CD8-positive, alpha-beta memory T cell (primary cell): ENCODE measurements at places on chromosomes 11 and 22.

DNA sequence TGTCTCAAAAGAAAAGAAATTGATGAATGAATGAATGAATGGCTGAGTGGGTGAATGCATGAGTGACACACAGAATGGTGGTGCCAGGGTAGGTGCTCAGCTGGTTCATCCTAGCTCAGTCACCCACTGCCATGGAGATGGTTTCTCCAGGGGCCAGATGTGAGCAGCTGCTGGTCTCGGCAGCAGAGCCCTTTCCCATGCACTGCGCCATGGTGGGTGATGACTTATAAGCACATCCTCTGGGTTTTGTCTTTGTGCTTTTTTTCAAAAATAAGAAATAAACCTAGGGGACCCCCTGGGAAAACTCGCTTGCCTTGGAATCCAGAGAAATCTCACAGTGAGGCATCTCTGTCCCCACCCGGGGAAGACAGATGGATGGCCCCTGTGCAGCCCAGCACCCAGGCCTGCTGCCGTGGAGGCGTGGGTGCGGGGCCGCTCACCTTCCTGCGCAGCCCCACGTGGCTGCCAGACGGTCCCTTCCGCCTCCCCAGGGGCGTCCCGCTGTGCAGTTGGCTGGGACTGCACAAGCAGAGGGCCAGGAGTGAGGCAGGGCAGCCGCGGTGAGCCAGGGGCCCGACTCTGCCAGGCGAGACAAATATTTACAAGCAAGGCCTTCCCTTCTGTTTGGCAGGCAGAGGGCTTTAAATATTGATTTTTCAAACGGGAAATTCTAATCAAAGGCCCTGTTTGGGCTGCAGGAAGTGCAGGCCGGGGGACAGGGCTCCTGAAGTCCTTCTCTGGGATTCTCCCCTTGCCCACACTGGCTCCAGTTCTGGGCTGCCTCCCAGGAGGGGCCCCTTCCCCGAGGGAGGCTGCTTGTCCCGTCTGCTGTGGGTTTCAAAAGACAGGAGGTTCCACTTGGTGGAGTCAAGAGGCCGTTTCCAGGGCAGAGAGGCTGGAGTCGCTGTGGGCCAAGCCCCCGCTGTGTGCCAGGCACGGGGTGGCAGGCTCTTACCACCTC lies 24.3 kb downstream of the MPPED1 start:
- H3K27ac ChIP-seq: no peak overlapping the region
- no peak overlapping the region for H3K4me3 ChIP-seq
- no peak for DNase-seq
- no peaks in the 10 kb centered on the region for H3K36me3 ChIP-seq

DNA sequence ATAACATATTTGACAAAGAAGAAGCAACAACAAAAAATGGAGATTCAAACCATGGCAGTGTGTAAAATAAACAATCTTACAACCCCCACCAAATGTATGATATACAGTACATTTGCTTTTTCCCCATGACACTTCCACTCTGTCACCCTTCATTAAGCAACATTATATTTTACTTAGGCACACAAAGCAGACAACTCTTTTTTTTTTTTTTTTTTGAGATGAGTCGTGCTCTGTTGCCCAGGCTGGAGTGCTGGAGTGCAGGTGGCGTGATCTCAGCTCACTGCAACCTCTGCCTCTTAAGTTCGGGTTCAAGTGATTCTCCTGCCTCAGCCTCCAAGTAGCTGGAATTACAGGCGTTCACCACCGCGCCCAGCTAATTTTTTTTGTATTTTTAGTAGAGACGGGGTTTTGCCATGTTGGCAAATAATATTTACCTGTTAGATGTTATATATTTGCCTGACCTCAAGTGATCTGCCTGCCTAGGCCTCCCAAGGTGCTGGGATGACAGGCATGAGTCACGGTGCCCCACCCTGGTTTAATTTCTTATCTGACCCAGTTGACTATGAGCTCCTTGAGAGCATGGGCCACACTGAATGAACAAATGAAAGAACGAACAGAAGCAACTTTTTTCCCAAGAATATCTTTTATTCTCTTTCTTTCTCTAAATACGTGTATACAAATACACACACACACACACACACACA lies 5.5 kb upstream of the PCF11 start:
- H3K4me1 ChIP-seq: no peaks in the 10 kb centered on the region
- no peak overlapping the region for H3K4me3 ChIP-seq
- no peak for DNase-seq
- peak overlapping the region; percentile 7 for H3K27ac ChIP-seq

DNA sequence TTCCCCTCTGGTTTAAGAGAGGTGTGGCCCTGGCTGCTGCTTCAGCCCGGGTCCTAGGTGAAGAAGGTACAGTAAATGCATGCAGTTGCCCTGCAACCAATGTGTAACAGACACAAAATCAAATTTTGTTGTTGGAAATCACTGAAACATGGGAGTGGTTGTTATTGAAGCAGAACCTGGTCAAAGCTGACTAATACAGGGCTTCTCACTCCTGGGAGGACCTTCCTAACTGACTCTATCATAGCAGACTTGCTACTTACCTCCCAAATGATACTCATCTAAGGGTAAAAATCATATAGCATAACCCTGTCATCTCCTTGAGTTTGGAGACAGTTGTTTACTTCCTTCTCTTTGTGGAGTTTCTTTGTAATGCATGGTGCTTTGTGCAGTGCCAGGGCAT lies 52.6 kb downstream of the SLC1A2 start:
- no peaks in the 10 kb centered on the region for H3K27me3 ChIP-seq
- no peak overlapping the region for H3K27ac ChIP-seq
- no peaks in the 10 kb centered on the region for H3K4me1 ChIP-seq
- DNase-seq: no peak

DNA sequence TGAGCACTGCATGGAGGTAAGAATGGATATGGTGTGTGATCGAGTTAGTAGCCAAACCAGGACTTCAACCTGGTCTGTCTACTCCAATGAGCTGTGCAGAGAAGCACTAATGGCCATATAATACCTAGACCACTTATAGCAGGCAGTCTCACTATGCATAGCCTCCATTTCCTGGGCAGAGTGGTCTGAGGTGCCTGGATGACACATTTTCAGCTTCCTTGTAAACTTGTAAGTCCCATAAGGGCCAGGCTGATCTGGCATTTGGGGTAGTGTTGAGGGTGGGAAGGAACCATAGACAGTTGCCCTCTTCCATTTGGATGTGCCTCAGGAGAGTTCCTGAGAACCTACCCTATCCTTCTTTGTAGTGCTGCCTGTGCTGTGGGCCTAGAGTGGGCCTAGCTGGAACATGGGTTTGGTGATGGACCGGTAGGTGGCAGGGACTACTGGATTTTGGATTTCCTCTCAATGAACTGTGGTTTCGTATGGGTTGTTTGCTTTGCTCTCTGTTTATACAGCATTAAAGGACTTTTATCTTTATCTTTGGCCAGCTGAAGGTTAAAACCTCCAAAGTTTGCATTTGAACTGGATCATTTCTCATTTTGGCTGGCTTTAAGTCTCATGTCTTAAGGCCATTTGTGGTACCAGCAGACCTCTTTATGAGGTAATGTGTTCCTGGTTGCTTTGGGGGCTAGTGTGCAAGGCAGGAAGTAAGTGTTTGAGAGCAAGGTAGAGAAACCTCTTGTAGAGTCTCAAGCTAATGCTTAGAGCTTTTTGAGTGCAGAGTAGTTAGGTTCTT lies 86.9 kb downstream of the STIM1 start:
- no peak for DNase-seq
- no peaks in the 10 kb centered on the region for H3K36me3 ChIP-seq
- H3K4me1 ChIP-seq: peaks cover 78% of the 10 kb centered on the region
- H3K4me3 ChIP-seq: peak overlapping the region; percentile 10
- peak overlapping the region; percentile 5 for H3K27ac ChIP-seq
- no peaks in the 10 kb centered on the region for H3K27me3 ChIP-seq

GRCh38 chr11:112320668-112321067 lies 60.0 kb upstream of the PLET1 start:
- H3K4me3 ChIP-seq: no peak overlapping the region
- DNase-seq: no peak
- H3K27me3 ChIP-seq: no peaks in the 10 kb centered on the region
- no peak overlapping the region for H3K27ac ChIP-seq
- no peaks in the 10 kb centered on the region for H3K36me3 ChIP-seq
- H3K4me1 ChIP-seq: peaks cover 9% of the 10 kb centered on the region

- no peak for DNase-seq
- no peak overlapping the region for H3K4me3 ChIP-seq
- no peaks in the 10 kb centered on the region for H3K36me3 ChIP-seq
- H3K4me1 ChIP-seq: peaks cover 4% of the 10 kb centered on the region
- H3K27me3 ChIP-seq: no peaks in the 10 kb centered on the region
Observed at GRCh38 chr22:30600921-30601320, 6.1 kb upstream of the TCN2 start.

GRCh38 chr22:45980761-45981160 lies 3.8 kb upstream of the WNT7B start:
- DNase-seq: no peak
- no peak overlapping the region for H3K27ac ChIP-seq
- H3K4me1 ChIP-seq: peaks cover 8% of the 10 kb centered on the region
- H3K36me3 ChIP-seq: no peaks in the 10 kb centered on the region
- H3K4me3 ChIP-seq: no peak overlapping the region
- H3K27me3 ChIP-seq: peaks cover 11% of the 10 kb centered on the region

DNA sequence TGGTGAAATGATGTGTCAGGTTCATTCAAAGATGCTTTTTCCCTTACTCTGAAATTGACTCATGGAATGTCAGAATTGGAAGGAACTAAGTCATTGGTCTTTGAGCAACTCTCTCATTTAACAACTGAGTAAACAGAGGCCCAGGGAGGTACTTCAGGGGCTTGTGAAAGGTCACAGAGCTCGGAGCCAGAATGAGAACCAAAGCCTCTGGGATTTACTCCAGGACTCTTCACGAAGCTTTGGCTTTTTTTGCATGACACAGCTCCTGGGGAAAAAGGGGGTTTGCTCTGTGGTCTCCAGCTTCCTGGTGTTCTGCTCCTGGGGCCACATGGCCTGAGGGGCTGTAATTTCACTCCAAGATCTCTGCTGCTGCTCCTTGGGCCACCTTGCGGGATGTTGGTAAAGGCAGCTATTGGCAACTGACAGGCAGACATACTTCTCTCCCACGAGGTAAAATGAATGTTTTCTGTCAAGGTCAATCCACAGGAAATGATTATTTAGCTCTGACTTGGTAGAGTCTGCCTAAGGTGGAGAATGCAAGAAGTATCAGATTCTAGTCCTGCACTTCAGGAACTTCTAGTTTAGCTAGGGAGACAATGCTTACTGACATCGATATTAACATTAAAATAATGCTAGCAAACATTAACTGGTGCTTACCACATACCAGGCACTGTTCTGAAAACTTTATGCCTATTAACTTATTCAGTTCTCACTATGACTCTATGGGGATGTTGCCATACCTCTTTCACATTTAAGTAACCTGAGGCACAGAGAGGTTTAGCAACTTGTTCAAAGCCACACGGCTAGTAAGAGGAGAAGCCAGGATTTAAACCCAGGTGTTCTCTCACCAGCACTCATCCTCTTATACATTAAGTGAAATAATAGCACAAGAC lies 16.1 kb downstream of the PKNOX2 start:
- no peak overlapping the region for H3K4me3 ChIP-seq
- no peak overlapping the region for H3K27ac ChIP-seq
- no peaks in the 10 kb centered on the region for H3K4me1 ChIP-seq

DNA sequence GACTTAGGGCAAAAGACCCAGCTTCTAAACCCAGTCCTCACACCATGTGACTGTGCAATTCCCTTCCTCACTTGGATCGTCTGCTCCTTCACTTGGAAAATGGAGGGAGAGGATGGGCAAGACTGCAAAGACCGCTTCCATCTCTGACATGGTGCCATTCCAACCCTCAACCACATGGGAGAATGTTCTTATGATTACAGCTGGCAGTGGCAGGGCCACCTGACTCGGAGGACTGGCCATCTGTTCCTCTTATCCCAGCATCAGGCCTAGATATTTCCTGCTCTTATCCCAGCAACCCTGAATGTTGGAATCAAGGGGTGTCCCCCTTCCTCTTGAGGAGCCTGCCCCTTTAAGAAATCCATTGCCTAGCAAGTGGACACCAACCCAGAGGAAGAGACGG lies 15.4 kb downstream of the DSCAML1 start:
- no peak overlapping the region for H3K27ac ChIP-seq
- H3K4me1 ChIP-seq: no peaks in the 10 kb centered on the region
- DNase-seq: no peak
- peaks cover 13% of the 10 kb centered on the region for H3K27me3 ChIP-seq
- no peaks in the 10 kb centered on the region for H3K36me3 ChIP-seq
- H3K4me3 ChIP-seq: no peak overlapping the region

DNA sequence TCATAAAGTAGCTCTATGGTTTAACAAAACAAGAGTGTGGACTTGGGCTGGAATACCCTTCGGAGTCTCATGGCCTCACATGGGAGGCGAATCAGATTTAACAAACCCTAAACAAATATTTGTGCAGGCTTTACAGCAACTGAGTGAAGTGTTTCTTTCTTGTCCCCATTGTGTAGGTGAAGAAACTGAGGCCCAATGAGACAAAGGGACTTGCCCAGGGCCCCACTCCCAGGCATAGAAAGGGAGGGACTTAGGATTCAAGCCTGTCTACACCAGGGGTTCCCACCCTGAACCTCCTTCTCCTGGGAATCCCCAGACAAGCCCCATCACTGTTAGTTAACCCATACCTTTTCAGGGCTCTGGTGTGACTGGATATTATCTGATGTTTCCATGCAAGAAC lies 55.1 kb upstream of the CRYBB3 start:
- no peaks in the 10 kb centered on the region for H3K27me3 ChIP-seq
- no peak overlapping the region for H3K27ac ChIP-seq
- no peak overlapping the region for H3K4me3 ChIP-seq
- no peaks in the 10 kb centered on the region for H3K36me3 ChIP-seq
- DNase-seq: no peak

GRCh38 chr11:575313-575995 lies 816 bp upstream of the PHRF1 start:
- H3K27ac ChIP-seq: peak overlapping the region; percentile 43
- H3K27me3 ChIP-seq: no peaks in the 10 kb centered on the region
- H3K4me3 ChIP-seq: peak overlapping the region; percentile 55

DNA sequence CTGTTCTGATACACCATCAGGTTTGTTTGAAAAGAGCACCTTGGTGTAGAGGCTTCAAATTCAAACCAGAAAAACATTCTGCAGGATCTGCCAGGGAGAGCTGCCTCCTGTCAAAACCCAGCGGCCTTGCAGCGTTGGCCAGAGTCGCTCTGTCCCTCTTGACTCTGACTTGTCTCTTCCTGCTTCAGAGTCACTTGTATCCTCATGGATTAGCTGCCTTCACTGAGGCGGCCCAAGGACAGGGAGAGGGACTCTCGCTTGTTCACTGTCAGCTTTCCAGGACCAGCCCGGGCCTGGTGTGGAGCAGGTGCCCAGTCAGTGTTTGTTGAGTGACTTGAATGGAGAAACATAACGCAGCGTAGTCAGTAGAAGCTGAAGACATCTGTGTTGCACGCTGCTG lies 18.0 kb downstream of the TBC1D22A start:
- H3K4me1 ChIP-seq: peaks cover 31% of the 10 kb centered on the region
- no peaks in the 10 kb centered on the region for H3K36me3 ChIP-seq
- no peak overlapping the region for H3K4me3 ChIP-seq
- H3K27me3 ChIP-seq: no peaks in the 10 kb centered on the region
- no peak overlapping the region for H3K27ac ChIP-seq
- no peak for DNase-seq

DNA sequence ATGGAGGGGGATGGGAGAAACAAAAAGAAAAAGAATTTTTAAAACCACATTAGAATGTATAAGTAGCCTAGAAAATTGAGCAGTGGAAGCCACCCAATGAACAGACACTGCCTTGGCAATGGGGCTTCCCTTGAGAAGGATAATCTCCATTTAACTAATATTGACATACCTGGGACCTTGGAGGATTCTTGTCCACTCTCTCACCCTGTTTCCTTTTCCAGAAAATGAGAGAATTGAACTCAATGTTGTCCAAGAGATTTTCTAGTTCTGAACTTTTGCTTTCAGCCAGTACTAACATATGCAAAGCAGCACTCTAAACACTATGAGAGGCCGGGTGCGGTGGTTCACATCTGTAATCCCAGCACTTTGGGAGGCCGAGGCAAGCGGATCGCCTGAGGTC lies 524 bp downstream of the MS4A8 start:
- no peaks in the 10 kb centered on the region for H3K36me3 ChIP-seq
- H3K4me3 ChIP-seq: no peak overlapping the region
- no peaks in the 10 kb centered on the region for H3K27me3 ChIP-seq
- H3K27ac ChIP-seq: no peak overlapping the region
